ENCODE measurements at places on chromosomes 1 and 21.

DNA sequence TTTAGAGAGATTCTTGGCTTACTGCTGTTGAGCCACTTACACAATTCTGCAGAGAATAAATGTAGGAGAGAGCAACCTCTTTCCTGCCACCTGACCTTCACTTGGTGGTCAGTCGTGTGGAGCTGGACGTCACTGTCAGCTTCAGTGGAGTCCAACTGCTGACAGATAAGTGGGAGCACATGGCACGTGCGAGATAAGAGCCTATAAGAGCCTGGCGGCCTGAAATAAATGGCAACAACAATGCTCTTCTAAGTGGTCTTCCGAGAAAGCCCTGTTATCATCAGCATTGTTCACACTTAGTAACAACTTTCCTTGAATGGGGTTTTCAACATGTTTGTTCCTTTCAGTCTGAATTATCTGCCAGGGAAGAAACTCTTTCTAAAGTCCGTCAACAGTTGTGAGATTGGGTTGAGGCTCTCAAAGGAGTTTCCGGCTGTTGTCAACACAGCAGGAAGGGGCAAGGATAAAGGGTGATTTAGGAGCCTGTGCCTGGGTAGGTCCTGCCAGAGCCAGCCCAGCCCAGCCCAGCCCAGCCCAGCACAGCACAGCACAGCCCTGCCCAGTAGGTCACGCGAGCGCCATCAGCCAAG, 57.2 kb upstream of the RUNX1 start:
- no peak for DNase-seq

DNA sequence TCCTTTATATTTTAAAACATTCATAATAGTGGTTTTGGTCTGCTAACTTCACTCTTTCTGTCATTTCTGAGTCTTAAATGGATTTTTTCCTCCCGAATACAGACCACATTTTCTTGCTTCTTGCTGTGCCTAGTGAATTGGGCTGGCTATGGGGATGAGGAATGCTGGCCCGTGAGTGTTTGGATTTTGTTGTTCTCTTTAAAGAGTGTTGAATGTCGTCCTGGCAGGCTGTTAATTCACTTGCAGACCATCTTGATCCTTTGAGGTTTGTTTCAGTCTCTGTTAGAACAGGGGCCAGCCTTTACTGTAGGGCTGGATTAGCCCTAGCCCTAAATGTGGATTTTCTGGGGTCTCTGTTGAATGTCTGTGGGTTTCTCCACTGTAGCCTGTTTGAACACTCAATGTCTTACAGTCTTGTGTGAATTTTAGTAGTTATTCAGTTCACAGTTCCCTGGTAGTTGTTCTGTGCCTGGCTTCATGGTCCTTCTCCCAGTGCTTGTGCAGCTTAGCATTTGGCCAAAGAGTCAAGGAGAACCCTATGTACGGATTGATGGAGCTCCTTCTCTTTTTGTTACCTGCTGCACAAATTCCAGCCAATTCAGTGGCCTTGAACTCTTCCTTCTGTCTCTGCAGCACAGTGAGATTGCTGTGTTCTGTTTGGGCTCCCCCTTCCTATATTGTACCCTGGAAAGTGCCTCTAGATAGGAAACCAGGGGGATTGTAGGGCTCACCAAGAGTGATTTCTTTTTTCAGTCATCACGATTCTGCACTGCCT, 95.7 kb downstream of the DYRK1A start:
- DNase-seq, result no peak

DNA sequence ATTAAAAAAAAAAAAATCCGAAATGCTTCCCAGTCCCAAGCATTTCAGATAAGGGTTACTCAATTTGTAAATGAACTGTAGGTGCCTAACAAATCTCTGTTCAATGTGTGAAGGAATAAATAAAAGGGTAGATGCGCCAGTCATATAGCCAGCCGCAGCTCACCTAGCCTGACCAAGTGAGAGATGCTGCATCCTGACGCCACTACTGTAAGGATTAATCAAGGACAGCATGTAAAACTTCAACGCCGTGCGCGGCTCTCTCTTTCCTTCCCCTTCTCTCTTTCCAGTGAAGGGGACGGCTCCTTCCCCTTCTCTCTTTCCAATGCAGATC, 441 bp downstream of the PPT1 start:
- DNase-seq, result no peak

- no peak for DNase-seq
Measured at GRCh38 chr1:206713070-206713469, 28.4 kb downstream of the MAPKAPK2 start.

DNA sequence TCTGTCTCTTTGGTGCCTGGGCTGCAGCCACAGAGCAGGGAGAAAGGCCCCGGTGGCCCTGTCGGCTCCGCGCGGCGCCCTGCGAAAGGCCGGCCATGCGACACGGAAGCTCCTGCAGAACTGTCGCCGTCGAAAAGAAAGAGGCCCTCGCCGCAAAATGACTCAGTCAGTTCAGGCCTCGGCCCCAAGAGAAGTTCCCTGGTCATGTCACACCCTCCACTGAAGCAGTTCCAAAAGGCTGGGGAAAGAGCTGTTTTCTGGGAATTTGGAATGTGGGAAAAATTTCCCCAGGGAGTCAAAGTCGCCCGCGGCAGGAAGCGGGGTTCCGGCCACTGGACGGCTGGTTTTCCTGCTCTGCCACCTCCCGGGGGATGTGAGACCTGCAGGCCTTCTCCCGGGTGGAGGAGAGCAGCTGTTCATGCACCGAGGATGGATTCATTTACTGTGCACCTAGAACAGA, 115.8 kb upstream of the ZNF678 start:
- no peak for DNase-seq

DNA sequence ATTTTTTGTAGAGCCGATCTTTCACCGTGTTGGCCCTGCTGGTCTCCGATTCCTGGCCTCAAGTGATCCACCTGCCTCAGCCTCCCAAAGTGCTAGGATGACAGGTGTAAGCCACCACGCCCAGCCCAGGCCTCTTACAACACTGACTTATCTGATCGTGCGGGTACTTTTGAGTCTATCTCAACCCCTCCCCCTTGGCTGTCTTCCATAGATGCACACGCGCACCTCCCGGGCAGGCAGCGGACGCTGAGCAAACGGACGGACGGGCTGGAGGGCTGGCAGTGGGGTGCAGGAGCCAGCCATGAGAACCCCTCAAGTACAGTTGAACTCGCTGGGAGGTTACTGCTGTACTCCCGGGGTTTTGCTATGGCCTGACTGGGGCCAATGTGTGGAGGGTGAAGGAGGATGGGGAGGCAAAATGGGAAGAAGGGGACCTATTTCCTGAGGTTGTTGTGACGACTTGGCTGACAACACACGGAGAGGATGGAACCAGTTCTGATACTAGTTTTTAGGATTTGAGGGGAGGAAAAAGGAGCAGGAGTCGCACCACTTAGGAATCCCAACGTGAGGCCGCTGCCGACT, 959 bp downstream of the CD58 start:
- DNase-seq, result no peak

GRCh38 chr1:186838380-186839040, 9.8 kb downstream of the PLA2G4A start:
- no peak for DNase-seq

GRCh38 chr1:16608838-16609560, 4.4 kb downstream of the NBPF1 start:
- no peak for DNase-seq

- DNase-seq, result no peak
Measured at GRCh38 chr1:239995281-239995680, 96.4 kb upstream of the FMN2 start.

DNA sequence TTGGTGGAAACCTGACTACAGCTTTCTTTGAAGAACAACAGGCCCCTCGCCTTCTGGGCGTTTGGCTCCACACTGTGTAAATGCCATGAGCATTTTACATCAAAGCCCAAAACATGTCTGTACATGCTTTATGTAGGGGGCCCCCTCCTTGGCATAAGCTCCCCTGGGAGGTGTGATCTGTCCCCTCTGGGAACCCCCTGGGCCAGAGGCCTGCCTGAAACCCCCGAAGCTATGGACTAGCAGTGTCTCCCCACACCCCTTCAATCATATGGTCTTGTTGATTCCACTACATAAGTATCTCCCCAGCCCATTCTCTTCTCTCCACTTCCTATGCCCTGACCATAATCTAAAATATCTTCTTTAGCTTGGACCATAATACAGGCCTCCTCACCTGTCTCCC, 241.5 kb downstream of the C1orf94 start:
- no peak for DNase-seq

GRCh38 chr1:228083871-228084278, 1.4 kb downstream of the ARF1 start:
- no peak for DNase-seq

GRCh38 chr1:55689800-55690199, 474.6 kb upstream of the USP24 start:
- DNase-seq, result no peak

DNA sequence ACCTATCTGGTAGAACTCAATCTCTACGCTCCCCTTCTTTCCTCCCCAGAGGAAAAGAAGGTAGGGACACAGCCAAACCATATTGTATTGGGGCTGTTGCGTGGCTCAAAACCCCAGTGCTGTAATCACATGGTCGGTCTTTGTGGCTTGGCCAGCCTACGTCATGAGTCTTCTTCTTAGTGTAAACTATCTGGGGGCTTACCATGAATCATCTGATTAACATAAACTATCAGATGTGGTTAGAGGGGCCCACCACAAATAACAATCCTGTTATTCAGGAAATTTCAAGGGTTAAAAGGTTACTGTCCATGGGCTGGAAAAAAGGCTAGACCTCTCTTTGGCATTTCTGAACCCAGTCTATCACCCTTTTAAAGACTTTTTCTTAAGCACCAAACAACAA, 49.5 kb upstream of the GPR52 start:
- no peak for DNase-seq

DNA sequence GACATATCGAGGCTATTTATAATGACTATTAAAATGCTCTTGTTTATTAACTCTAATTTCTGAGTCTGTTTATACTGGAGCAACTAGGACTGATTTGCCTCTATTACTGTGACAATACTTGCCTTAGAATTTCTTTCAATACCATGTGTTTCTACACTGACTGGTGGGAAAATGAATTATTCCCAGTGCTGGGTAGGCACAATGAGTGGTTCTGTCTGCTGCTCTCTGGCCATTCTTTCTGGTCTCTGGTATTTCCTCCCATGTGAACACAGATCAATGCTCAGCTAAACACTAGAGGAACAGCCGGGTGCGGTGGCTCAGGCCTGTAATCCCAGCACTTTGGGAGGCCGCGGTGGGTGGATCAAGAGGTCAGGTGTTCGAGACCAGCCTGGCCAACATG, 390.5 kb downstream of the PRDM2 start:
- DNase-seq, result no peak

GRCh38 chr1:17287130-17287776, 20.7 kb upstream of the PADI4 start:
- DNase-seq, result no peak

DNA sequence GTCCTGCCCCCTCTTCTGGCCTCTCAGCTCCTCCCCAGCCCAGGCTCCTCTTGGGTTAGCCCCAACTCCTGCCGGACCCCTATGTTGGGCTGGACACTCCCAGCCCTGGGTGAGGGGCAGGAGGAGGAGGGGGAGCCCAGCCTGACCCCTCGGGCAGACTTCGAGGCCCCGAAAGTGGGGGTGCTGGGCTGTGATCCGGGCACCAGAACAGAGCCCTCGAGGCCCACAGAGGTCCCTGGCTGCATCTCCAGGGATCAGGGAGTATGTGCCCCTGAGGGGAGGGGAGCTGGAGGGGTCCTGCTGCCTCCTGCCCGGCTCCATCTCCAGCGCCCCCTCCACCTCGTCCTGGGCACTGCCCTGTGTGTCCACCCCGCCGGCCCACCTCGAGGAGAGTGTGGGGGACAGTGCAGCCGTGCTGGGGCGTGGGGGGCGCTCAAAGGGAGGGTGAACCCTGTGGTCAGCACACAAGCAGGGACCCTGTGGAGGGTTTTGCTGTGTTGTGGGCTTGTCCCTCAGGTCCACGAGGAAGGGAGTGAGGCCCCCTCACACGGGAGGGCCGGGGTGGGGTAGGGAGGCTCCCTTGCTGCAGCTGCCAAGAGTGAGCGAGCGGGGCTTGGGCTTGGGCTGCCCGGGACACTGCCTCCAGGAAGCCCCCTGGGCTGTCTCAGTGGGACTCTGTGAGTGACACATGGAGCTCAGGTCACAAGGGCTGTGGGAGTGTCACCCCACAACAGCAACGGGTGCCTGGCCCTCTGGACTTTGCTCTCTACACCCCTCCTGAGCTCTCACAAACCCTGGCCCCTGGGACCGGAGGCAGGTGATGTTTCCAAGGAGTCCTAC, 54.4 kb downstream of the COL18A1 start:
- DNase-seq, result no peak

- DNase-seq, result no peak
Measured at GRCh38 chr1:86410879-86411278, 13.1 kb upstream of the CLCA2 start.

DNA sequence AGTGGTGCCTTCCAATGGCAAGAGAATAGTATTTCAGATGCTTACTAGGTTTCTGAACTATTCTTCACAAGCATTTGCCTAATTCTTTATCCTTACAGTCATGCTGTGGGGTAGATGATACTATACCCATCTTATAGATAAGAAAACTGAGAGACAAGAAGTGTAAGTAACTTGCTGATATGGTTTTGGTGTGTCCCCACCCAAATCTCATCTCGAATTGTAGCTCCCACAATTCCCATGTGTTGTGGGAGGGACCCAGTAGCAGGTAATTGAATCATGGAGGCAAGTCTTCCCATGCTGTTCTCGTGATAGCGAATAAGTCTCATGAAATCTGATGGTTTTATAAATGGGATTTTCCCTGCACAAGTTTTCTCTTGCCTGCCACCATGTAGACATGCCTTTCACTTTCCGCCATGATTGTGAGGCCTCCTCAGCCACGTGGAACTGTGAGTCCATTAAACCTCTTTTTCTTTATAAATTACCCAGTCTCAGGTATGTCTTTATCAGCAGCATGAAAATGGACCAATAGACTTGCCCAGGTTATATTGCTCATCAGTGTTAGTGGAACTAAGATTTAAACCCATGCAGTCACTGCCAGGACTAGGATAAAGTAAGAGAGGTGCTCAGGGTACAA, 298.7 kb downstream of the GRIK1 start:
- DNase-seq, result no peak

GRCh38 chr1:206578978-206579374, 33.3 kb downstream of the EIF2D start:
- DNase-seq, result no peak

- DNase-seq, result no peak
Measured at GRCh38 chr1:109983380-109984189, 980 bp upstream of the AHCYL1 start.

GRCh38 chr1:58437623-58438022, 108.9 kb downstream of the OMA1 start:
- DNase-seq, result no peak

DNA sequence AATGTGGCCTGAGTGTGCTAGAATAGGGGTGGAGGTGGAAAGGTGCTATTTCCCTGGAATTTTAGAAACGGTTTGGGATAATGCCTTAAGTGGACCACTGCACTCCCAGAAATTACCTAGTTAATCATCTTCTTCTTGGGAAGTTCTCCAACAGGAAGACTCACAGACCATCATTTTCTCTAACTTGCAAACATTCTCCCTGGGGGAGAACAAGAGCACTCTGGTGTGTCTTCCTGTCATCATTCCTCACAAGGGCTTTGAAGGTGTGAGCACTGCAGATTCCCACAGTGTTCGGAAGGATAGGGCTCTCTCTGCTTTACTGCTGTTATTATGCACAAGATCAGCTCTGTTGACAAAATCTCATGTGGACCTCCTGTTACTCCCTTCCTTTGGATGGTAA, 54.9 kb upstream of the TSPAN2 start:
- DNase-seq, result no peak

Data from activated naive CD8-positive, alpha-beta T cell treated with anti-CD3 and anti-CD28 coated beads, Interleukin-2, amount 10 ng/mL, durations not matched to agents 7 days and 5 days (primary cell).